ENCODE measurements at places on chromosomes 7 and 10.
A peak's percentile ranks its signal among the peaks of the same experiment; 100 is the strongest.

DNA sequence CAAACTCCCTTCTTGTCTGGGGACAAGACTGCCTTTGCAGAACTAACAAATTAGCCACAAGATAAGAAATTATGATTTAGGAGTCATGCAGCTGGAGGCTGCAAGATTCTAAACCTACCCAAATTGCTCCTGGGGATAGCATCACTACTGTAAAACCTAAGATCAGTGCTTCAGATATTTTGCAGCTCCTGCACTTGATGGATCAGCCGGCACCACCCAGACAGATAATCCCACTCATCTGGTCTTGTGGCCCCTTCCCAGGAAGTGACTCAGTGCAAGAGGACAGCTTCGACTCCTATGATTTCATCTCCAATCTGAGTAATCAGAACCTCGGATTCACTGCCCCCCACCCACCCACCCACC is 181.9 kb downstream of the AKR1D1 start:
- DNase-seq: no peak

- DNase-seq: peak; percentile 14
These were observed 6.7 kb upstream of the MGAM2 start for GRCh38 chr7:142104550-142105527.

DNA sequence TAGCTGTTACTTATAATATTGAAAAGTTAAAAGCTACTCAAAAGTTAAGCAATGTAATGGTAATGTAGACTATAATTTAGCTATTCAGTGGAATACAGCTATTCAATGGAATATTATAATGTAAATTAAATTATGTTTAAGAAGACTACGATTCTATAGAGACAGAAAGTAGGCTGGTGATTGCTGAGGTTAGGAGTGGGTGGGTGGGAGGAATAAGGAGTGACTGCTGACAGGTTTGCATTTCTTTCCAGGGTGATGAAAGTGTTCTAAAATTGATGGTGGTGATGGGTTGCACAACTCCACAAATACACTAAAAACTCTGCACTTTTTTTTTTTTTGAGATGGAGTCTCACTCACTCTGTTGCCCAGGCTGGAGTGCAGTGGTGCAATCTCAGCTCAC is 21.4 kb downstream of the DENND2A start:
- no peak for DNase-seq

- DNase-seq: no peak
These were observed 127.2 kb upstream of the SP8 start for GRCh38 chr7:20913853-20914252.

DNA sequence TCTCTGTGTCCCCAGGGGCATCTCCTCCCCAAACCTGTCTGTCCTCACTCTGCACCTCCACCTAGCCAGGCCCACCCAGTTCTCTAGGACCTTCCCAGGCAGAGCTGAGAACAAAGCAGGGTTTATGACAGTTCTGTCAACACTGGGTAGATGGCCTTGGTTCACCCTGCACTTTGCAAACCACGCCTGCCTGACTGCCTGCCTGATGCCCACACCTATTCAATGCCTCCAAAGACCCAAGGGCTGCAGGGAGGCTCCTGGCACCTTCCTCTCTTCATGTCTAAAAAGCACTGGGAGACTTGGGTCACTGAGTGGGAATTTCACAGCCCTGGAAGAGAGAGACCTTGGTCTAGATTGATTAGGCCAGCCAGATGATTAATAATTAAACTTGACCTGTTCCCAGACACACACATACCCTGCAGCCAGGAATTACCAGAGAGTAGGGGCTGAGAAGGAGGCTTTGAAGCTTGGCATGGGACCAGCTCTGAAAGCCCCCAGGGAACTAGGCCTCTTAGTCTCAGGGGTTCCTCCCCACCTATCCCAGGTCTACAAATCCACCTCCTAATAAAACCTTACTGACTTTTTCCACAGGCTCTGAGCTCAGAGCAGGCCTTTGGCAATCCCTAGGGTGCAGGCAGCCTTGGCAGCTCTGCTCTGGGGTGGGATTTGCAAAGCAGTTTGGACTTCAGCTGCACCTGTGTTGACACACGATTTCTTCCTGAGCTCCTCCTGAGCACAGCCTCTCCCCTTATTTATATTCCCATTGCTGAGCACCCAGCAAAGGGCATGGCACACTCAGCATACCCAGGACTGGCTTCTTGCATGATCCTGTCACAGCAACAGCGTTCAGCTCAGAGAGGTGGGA is 25.7 kb upstream of the PDCD4 start:
- no peak for DNase-seq

- no peak for DNase-seq
These were observed 130.7 kb upstream of the ZMIZ1 start for GRCh38 chr10:78937800-78938694.

DNA sequence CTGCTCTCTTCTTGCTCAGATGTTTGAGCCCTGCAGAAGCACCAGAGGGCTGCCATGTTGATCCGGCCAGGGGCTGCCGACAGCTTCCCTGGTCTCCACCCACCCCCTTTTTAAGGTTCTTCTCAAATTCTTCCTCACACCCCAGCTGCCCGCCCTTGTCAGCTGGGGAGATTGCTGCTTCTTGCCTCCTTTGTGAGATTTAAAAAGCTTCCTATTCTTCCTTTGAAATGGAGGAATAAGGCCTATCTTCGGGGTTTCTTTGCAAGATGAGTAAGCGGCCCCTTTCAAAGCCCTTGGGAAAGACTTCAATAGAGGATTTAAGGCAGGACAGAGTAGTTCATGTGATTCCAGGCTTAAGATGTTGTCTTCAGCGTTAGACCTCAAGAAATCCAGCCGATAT is 211.9 kb upstream of the SHH start:
- DNase-seq: no peak

GRCh38 chr10:852386-852785 is 79.1 kb downstream of the LARP4B start:
- DNase-seq: no peak

DNA sequence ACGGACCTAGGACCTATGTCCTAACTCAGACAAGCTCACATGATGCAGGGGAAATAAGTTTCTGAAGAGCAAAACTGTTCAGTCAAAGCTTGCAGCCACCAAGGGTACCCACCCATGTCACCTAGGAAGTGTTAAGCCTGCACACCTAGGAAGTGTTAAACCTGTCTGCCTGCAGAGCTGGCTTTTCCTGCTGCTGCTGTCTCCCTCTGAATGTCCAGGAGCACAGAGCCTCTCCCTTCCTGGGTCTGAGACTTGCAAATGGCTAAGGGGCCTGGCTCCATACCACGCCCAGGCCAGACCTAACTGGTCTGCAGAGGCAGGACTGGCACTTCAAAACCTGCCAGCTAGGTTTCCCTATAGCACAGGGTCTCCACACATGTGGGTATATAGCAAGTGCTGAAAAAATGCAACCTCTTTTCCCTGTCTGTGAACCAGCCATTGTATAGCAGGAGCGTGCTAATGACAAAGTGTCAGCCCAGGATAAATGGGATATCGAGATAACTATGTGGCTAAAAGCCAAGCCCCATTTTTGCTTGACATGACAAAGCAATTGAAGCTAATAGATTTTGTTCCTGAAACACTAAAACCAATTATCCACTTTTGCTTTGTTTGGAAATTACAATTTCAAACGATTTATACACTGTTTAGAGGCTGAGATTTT is 1.5 kb downstream of the GDF2 start:
- no peak for DNase-seq

GRCh38 chr7:106896231-106896630 is 31.1 kb downstream of the PIK3CG start:
- DNase-seq: no peak

- peak; percentile 84 for DNase-seq
These were observed 18.7 kb downstream of the TAS2R40 start for GRCh38 chr7:143240291-143241168.

GRCh38 chr7:29217113-29217512 is 22.5 kb downstream of the CHN2 start:
- no peak for DNase-seq

GRCh38 chr7:158348446-158348845 is 239.2 kb downstream of the PTPRN2 start:
- no peak for DNase-seq

- no peak for DNase-seq
These were observed 8.9 kb upstream of the EMX2 start for GRCh38 chr10:117533507-117534281.

- DNase-seq: no peak
These were observed 97.2 kb upstream of the LAMB4 start for GRCh38 chr7:108227366-108227765.

- DNase-seq: no peak
These were observed 195.0 kb downstream of the HGF start for GRCh38 chr7:81574723-81575326.

- DNase-seq: no peak
These were observed 83.1 kb upstream of the SEMA3A start for GRCh38 chr7:84277628-84278224.

GRCh38 chr7:98949336-98950044 is 71.2 kb downstream of the TRRAP start:
- DNase-seq: no peak

DNA sequence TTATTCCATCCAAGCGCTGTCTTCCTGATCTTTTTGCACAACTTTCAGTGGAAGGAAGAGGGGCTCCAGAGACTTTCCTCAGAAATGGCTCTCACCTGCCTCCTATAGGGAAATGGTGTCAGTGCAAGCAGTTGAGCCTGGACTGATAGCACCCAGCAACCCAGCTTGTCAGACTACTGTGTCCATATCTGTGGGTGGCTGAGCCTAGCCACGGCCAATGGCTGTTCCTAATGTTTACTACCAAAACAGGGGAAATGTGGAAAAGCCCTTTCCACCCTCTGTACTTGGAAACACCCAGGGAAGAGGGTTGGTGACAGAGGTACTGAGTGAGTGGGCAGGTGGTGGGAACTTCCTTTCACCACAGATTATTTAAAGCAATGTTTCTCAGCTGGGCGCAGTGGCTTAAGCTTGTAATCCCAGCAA is 4.3 kb upstream of the YKT6 start:
- peak; percentile 63 for DNase-seq

- DNase-seq: no peak
These were observed 8.3 kb downstream of the CALD1 start for GRCh38 chr7:134787720-134788119.

DNA sequence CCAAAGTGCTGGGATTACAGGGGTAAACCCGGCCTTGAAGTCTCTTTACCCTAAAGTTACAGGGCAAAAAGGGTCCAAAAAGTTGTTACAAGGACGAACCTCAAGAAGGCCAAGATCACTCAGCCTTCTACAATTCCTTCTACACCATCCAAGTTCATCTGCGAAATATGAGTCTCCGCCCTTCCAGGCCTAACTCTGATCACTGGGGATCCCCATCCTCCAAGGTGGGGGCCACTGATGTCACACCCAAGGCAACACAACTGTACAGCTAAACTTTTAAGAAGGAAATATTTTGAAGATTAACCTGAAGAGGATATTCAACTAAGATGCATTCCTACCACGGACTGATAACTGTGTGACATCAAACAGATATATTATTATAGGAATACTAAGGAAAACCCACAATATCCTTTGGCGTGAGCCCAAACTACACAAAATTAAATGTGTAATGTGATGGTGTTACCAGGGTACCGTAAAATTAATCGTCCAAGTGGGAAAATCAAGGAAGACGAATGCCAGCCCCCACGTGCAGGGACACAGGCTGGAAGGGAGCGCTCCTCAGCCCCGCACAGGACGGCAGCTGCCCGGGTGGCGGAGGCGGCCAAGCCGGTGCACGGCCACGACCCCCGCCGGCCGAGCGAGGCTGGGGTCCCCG is 1.0 kb downstream of the PAXIP1 start:
- DNase-seq: no peak

- DNase-seq: no peak
These were observed 217.8 kb upstream of the HPS1 start for GRCh38 chr10:98664329-98665042.

GRCh38 chr7:131164025-131164925 is 163.4 kb upstream of the MKLN1 start:
- peak; percentile 95 for DNase-seq

- no peak for DNase-seq
These were observed 257.4 kb downstream of the KCNMA1 start for GRCh38 chr10:77380191-77380590.

DNA sequence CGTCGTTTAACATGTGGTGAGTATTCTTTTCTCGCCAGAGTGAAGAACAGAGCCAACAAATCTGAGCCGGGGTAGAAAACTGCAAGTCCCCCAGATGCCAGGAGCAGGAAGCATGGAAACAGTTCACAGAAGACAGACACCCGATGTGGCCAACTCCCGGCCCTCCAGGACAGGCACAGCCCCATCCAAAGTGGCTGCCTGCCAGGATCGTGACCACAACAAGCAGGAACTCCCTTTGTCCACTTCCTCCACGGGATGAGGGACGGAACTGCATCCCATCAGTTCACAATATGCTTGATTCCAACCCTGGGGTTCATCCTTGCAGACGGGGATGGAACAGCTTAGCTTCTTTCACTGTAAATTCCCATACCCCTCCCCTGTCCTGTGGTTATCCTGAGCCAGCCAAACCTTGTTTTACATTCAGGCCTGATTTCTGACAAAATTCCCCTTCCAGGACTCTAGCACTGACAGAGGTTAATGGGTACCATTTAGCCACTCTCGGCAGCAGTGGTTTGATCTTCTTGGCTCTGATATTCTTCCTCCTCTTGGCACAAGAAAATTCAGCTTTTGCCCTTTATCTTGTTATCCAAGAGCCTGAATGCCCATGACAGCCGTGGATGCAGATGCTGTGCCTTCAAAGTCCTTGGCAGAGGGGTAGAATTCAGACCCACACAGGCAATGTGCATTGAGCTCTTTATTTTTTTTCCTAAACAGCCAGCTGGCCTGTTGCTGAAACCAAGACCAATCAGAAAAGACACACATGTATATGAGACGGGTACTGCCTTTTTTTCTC is 105.5 kb upstream of the FAM204A start:
- DNase-seq: no peak

GRCh38 chr10:30782537-30783461 is 153.2 kb upstream of the LYZL2 start:
- DNase-seq: no peak

DNA sequence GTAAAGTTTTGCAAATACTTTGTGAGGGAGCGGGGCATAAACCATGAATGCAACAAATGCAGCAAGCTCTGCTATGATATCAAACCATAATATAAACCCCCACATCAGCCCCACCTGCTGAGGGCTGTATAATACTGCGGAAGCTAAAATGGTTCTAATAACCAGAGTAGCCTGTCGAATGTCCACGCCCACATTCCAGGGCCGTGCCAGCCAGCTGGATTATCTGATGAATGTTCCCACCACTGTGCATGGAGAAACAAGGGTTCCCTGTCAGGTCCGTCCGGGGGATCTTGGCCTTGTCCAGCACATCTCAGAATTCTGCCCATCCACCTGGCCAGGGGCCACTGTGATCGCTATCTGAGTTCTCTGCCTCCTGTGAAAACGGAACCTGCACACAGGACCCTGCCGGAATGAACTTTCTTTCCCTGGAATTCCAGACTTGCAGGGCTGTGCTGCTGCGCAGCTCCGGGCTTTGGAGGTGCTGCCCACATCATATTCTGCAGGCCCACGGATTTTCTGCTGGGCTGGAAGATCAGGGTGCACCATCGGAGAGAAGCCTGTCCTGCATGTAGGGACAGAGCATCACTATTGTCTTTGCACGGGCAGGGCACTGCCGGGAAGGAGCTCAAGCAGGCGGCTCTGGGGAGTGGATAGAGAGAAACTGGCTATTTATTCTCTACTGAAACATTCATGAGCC is 77.0 kb upstream of the GNA12 start:
- DNase-seq: no peak

- peak; percentile 39 for DNase-seq
These were observed at the start of gene SEMA3E for GRCh38 chr7:83648464-83649241. SEMA3E (minus strand) TSS chr7:83649139.

Measured in kidney glomerular epithelial cell (primary cell).